ENCODE measurements at places on chromosomes 13 and 19.

DNA sequence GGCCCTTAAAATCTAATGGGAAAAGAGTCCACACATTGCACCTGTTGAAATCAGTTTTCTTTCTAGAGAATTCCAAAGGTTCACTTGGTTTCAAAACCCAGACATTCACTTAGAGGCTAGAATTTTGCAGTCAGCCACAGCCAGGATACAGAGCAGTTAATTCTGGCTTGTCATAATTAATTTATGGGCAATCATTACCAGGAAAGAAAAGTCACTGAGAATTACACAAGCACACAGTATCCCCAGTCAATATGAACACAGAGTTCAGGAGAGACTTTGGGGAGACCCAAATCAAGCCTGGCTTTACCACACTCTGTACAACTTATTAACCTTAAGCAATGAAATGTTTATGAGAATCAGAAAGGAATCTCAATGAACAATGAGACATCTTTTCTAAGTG, 224.3 kb upstream of the SOX21 start:
- H3K36me3 ChIP-seq: no peaks in the 10 kb centered on the region
- peaks cover 2% of the 10 kb centered on the region for H3K27me3 ChIP-seq
- H3K27ac ChIP-seq: no peak overlapping the region
- no peak overlapping the region for H3K4me3 ChIP-seq

- H3K4me3 ChIP-seq: no peak overlapping the region
- H3K27ac ChIP-seq: no peak overlapping the region
- no peaks in the 10 kb centered on the region for H3K4me1 ChIP-seq
- no peaks in the 10 kb centered on the region for H3K27me3 ChIP-seq
- DNase-seq: no peak
Measured at GRCh38 chr13:37074703-37075102, 15.2 kb upstream of the SUPT20H start.

- no peak overlapping the region for H3K4me3 ChIP-seq
- no peaks in the 10 kb centered on the region for H3K36me3 ChIP-seq
- no peaks in the 10 kb centered on the region for H3K27me3 ChIP-seq
Measured at GRCh38 chr13:30690282-30691188, 44.8 kb upstream of the ALOX5AP start.

- H3K27ac ChIP-seq: no peak overlapping the region
- no peak overlapping the region for H3K4me3 ChIP-seq
- no peaks in the 10 kb centered on the region for H3K27me3 ChIP-seq
- H3K36me3 ChIP-seq: no peaks in the 10 kb centered on the region
- H3K4me1 ChIP-seq: no peaks in the 10 kb centered on the region
Measured at GRCh38 chr13:59690857-59691500, 472.7 kb downstream of the DIAPH3 start.

DNA sequence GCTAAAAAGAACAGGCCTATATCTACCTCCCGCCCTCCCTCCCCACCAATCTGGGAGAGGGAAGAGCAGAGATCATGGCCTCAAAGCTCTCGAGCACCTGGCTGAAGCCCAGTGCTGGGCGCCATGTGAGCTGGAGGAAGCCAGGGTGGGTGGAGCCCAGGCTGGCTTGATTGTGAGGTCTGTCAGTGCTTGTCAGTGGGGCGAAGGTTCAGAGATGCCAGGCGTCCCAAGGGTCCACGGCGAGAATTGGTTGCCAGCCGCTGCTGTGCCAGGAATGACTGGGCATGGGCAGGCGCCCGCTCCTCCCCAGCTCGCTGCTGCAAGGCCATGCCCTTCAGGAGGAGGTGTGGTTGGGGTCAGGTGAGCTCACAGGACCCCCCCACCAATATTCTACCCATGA, 11.5 kb downstream of the BEST2 start:
- no peak overlapping the region for H3K4me3 ChIP-seq
- no peak for DNase-seq
- H3K27ac ChIP-seq: no peak overlapping the region
- H3K27me3 ChIP-seq: no peaks in the 10 kb centered on the region
- no peaks in the 10 kb centered on the region for H3K4me1 ChIP-seq

DNA sequence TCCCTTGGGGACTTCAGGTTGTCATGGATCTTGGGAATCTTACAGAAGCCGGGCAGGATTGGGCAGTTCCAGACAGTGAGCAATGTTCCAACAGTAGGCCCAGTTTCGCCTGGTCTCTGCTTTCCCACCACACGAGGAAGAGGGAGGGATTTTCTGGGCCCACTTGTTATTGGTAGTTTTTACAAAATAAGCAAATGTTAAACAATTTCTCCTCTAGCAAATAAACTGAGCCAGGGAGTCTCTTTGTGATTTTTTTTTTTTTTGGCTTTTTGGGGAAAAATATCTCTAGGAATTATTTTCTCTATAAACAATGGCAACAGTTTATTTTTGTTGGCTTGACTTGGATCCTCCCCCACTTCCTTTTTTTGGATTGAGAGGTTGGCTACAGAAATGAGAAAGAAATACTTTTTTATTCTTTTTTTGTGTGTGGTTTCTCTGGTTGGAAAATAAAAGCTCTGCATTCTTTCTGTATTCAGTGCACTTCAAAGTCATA, 89.3 kb downstream of the TM9SF2 start:
- H3K36me3 ChIP-seq: no peaks in the 10 kb centered on the region
- no peak overlapping the region for H3K27ac ChIP-seq
- no peaks in the 10 kb centered on the region for H3K4me1 ChIP-seq
- H3K4me3 ChIP-seq: no peak overlapping the region
- no peak for DNase-seq

DNA sequence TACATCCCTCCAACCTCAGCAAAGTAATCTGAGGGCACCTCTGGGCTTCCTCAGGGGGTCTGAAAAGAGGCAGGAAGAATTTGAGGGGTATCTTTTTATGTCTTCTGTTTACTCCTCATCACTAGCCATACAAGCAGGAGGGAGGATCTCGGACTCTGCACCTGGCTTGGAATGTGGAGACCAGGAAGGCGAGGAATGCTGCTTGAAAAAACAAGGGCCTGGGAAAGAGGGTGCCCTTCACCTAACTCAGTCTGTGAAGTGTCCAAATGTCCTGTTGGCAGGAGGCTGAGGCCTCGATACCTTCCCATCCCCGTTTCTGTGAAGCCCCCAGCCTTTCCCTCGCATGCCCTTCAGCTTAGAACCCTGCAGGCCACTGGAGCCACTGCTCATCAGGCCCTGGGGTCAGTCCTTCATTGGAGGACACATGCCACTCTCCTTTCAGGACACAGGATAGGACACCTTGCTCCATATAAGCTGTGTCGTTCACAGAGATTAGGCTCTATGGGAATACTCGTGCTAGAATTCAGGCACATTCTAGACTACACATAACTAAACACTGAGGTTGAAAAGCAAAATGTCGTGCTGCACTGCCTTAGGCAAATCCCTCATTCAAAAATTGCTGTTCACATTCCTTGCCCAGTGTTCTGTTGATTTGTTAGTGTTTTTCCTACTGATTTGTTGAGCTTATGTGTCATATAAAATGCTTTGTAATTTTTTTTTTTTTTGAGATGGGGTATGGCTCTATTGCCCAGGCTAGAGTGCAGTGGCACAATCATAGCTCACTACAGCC, 49.7 kb downstream of the ESD start:
- DNase-seq: no peak
- H3K4me1 ChIP-seq: peaks cover 2% of the 10 kb centered on the region
- no peak overlapping the region for H3K27ac ChIP-seq
- H3K4me3 ChIP-seq: no peak overlapping the region

DNA sequence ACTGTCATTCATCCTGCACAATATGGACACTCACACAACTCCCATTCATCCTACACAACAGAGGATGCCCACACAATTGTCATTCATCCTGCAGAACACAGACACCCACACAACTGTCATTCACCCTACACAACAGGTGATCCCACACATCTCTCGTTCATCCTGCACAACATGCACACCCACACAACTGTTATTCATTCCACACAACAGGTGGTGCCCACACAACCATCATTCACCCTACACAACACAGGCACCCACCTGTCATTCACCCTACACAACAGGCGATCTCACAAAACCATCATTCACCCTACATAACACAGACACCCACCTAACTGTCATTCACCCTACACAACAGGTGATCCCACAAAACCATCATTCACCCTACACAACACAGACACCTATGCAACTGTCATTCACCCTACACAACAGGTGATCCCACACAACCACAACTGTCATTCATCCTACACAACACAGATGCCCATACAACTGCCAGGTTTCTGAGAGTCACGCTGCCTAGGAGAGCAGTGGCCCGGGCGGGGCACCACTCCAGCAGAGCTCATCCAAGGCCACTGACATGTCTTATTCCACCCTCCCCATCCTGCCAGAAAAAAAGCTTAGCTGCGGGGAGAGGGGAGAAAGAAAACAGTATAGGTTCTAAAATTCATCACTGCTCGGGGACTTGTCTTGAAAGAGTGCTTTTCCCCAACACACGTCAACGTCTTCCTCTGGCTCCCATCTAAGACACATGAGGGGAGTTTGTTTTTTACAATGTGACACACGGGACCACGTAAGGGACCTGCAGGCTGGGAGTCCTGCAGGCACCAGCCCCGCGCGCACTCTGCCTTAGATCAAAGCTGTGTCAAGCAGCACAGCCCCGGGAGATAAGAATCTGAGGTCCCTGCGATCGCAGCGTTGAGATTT, 44.0 kb downstream of the KLF2 start:
- no peaks in the 10 kb centered on the region for H3K36me3 ChIP-seq
- no peaks in the 10 kb centered on the region for H3K27me3 ChIP-seq
- peaks cover 77% of the 10 kb centered on the region for H3K4me1 ChIP-seq
- peak overlapping the region; percentile 90 for H3K27ac ChIP-seq
- no peak overlapping the region for H3K4me3 ChIP-seq

DNA sequence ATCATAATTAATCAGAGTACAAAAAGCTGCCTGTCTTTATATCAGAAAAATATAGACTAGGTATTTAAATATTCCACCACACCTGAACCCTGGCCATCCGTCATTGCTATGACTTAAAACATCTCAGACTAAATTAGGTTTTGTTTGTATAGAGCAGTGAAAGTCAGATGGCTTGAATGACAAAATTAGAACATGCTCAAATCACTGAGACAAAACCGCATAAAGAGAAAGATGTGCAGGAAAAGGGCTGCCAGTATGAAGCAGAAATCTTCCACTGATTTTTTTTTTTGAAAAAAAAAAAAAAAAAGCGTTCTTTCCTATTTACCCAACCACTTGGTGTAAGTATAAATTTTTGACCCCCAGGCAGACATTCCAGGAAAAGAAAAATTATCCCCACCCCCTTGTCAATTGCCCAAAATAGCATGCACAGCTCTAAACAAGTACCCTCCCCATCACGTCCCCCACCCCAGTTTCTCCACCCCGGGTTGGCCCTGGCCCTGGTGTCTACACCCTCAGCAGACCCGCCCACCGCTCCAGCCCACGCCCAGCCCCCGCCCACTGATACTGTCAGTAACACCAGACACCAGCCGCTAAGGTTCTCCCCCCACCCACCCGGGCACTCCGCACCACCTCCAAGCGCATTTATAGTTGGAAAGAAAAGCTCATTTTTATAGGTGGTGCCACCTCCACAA, 118.6 kb downstream of the URI1 start:
- no peaks in the 10 kb centered on the region for H3K36me3 ChIP-seq
- no peak for DNase-seq
- no peak overlapping the region for H3K27ac ChIP-seq
- no peaks in the 10 kb centered on the region for H3K27me3 ChIP-seq

- no peaks in the 10 kb centered on the region for H3K36me3 ChIP-seq
- DNase-seq: no peak
- H3K4me3 ChIP-seq: no peak overlapping the region
Measured at GRCh38 chr19:13909430-13909829, 3.4 kb downstream of the CC2D1A start.

- no peak overlapping the region for H3K4me3 ChIP-seq
- peaks cover 12% of the 10 kb centered on the region for H3K36me3 ChIP-seq
- no peaks in the 10 kb centered on the region for H3K27me3 ChIP-seq
- H3K27ac ChIP-seq: no peak overlapping the region
- DNase-seq: no peak
Measured at GRCh38 chr19:52230685-52231084, 38.7 kb upstream of the ZNF766 start.

DNA sequence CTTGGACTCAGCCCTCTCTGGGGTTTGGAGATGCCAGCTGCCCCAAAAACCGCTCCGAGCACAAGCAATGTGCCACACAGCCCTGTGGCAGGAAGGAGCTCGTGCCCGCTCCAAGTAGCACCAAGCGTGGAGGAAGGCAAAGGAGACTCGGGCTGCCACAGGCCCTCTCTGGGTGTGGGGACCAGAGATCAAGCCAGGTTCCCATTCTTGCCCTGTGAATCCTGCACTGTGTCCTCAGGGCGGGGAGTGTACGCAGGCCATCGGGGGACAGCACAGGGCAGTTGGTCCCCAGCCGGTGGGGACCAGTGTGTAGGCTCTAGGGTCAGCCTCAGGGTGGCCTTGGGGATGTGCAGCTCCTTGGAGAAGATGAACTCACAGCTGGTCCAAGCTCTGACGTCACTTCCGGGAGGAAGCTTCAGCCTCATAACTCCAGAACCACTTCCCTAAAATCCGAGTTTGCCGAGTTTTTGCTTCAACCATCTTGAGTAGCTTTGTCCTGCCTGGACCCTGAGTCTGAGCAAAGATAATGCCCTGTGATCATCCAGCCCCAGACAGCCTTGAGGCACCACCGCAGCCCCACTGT, 9.3 kb upstream of the CPAMD8 start:
- H3K27me3 ChIP-seq: no peaks in the 10 kb centered on the region
- no peaks in the 10 kb centered on the region for H3K4me1 ChIP-seq
- no peak for DNase-seq
- H3K4me3 ChIP-seq: no peak overlapping the region
- H3K27ac ChIP-seq: no peak overlapping the region

DNA sequence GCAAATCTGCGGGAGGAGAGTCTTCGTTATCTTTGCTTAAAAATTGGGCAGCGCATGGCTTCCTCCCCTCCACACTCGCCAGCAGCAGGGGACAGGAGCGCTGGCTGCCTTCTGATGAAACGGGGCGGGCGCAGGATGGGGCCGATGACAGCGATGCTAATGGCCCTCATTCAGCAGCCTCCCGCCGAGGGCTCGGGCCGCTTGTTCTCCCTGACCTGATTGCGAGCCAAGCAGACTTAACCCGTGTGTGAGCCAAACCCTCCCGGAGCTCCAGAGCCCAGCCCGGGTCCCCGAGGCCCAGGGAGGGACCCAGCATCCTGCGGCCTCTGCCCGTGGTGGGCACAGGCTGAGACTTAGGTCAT, 90.3 kb downstream of the KDM4B start:
- no peak overlapping the region for H3K4me3 ChIP-seq
- no peak overlapping the region for H3K27ac ChIP-seq
- H3K4me1 ChIP-seq: no peaks in the 10 kb centered on the region
- H3K27me3 ChIP-seq: no peaks in the 10 kb centered on the region
- DNase-seq: no peak

DNA sequence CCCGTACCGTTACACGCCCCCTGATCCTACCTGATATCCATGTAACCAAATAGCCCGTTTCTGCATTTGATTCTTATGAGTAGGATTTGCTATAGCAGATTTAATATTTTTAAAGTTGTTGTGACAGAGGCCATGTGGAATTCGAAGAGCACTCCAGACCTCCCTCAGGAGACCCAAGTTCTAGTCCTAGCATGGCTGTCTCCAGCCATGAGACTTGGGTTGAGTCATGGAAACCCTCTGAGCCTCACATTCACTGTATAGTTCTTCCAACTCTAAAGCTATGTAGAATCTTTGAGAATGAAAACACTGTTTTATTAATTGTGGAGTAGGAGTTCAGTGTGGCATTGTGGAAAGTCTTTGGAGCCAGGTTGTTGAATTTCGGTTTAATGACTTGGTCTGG, 8.0 kb upstream of the GPR183 start:
- H3K36me3 ChIP-seq: peaks cover 5% of the 10 kb centered on the region
- DNase-seq: no peak
- peaks cover 31% of the 10 kb centered on the region for H3K4me1 ChIP-seq
- no peak overlapping the region for H3K4me3 ChIP-seq
- no peaks in the 10 kb centered on the region for H3K27me3 ChIP-seq

GRCh38 chr19:1053176-1054101, 13.5 kb upstream of the ARHGAP45 start:
- no peaks in the 10 kb centered on the region for H3K36me3 ChIP-seq
- no peaks in the 10 kb centered on the region for H3K4me1 ChIP-seq
- H3K27me3 ChIP-seq: no peaks in the 10 kb centered on the region
- DNase-seq: no peak
- no peak overlapping the region for H3K4me3 ChIP-seq
